ENCODE measurements at places on chromosomes 3 and 15. TPM values are rescaled to one million over a fixed set of nuclear protein-coding genes. Genes with fewer than 3 reads are reported as not detected.

RTP3 gene
- not detected for total RNA-seq

NME9 gene
- total RNA-seq: not detected

SLC6A20 gene
- not detected for total RNA-seq

FAM3D gene
- total RNA-seq: not detected

CILP gene
- 0.08 TPM for total RNA-seq

TYRO3 gene
- total RNA-seq: 0.29 TPM

BCHE gene
- total RNA-seq: not detected

EOMES gene
- 2.9 TPM for total RNA-seq

ISLR2 gene
- total RNA-seq: not detected

TRIM69 gene
- total RNA-seq: 59.5 TPM

TRH gene
- not detected for total RNA-seq

- no peak for DNase-seq
Measured at GRCh38 chr3:73258057-73258456, 196.6 kb downstream of the EBLN2 start.

DNA sequence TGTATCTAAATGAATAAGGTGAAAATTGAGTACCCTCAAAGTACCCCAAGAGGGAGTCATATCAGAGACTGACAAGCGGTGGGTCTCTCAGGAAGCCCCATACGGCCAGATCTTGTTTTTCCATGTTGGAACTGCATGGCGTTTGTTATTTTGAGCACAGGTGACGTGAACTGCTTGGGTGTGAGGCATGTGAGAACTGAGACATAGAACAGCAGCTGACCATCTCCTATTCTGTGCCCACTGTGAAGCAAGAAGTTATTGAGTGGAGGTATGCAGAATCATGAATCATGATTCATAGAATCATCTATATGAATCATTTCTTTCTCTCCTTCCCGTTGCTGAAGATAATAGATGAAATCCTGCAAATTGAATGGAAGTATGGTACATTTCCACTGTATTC lies 4.6 kb downstream of the VPS8 start:
- DNase-seq: no peak

GRCh38 chr3:44013967-44014366 lies 227.7 kb upstream of the TOPAZ1 start:
- DNase-seq: no peak

GRCh38 chr3:112365636-112366035 lies 32.7 kb downstream of the CD200 start:
- DNase-seq: no peak

DNA sequence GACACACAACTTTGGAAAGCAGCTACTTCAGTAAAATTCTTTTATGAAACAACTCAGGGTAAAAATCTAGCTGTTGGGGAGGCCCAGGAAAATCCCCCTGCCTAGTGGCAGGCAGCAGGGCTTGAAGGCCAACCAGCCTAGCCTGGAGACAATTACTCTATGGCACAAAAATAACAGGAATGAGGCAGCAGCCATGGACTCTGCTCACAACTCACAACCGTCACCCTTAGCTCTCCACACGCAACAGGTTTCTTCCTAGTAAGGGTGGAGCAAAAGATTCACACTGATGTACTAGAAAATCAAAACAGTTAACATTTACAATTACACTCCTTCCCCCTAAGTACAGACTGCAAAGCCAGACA lies 530 bp upstream of the FBXL22 start:
- DNase-seq: no peak

DNA sequence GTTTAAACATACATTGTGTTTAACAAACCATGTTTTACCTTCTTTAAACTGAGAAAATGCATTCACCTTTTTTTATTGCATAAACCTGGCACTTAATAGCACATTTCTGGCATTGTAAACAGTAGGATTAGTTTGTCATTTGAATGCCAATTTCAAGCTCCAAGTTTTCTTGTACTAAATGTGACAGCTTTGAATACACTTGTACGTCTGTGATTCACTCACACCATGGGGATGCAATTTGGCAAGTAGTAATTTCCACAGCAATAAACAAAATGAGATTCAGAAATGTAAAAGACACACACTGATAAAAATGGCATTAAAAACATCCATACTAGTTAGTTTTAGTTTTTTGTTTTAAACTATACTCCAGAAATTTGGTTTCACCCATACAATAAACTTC lies 598.9 kb downstream of the SI start:
- DNase-seq: no peak

DNA sequence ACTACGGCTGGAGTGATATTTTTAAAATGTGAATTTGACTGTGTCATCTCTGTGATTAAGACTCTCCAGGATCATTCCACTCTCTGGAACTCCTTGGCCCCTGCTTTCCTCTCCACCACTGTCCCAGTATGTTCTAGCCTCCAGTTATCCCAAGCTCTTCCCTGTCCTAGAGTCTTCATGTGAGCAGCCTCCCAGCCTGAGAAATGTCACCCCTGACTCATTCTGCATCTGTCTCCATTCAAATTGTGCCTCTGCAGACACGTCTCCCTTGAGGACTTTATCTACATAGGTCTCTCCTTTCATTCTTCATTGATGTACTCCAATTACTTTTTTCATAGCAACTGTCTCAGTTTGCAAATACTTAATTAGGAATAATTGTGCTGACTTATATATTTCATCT lies 317.7 kb upstream of the ADAMTS9 start:
- no peak for DNase-seq
